ENCODE measurements at places on chromosomes 3 and 15.

DNA sequence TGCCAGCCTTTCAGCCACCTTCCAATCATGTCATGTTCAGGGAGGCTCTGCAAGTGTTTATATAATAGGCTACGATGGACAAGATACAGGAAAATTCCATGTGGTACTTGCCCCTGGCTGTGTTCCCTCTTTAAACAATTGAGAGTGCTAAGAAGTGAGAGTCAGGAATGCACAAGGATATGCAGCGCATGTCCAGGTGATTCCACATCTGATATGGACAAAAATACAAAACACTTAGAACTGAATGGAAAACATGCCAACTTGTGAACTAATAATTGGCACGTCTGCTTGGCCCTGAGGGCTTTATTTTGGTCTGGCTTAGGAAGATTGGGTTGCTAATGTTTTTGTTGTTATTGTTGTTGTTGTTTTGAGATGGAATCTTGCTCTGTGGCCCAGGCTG, 100.9 kb downstream of the CEMIP start:
- DNase-seq, result no peak

- DNase-seq, result peak; percentile 31
Observed at GRCh38 chr3:52554026-52554755, 17.8 kb downstream of the UQCC5 start.

GRCh38 chr3:108830381-108830780, 7.8 kb downstream of the TRAT1 start:
- no peak for DNase-seq

GRCh38 chr15:31049111-31049510, 52.4 kb downstream of the TRPM1 start:
- DNase-seq, result no peak

- no peak for DNase-seq
Observed at GRCh38 chr3:12181301-12181700, 22.6 kb upstream of the TIMP4 start.

- DNase-seq, result no peak
Observed at GRCh38 chr3:38650248-38650951, 913 bp upstream of the SCN5A start.

- no peak for DNase-seq
Observed at GRCh38 chr15:81092559-81092902, 41.5 kb upstream of the CFAP161 start.
